ENCODE measurements at places on chromosomes 2 and 18.

GRCh38 chr2:200406379-200406778, 99.9 kb downstream of the SPATS2L start:
- DNase-seq = no peak

DNA sequence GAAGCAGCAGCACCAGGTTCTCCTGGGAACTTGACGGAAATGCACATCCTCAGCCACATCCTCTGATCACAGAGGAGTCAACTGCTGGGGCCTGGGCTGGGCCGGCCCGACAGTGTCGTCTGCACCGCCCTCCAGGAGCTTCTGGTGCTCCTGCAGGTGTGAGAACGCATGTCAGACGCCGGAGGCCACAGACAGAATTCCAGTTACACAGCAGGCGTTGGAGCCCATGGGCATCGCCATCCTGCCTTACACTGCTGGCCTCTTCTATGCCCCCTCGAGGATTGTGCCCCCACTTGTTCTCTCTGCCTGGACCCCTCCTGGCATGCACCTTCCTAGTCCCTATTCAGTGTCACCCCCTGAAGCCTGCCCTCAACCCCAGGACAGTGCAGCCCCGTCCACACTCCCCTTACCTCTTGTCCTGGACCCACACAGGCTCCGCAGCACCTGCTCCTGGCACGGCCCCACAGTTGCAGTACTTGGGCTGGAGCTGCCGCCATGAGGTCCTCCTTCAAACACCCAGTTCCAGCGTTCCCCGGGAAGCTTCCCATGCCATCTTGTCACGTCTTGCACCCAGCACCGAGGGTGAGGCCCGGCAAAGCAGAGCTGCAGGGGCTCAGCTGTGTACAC, 37.5 kb downstream of the ADI1 start:
- peak; percentile 86 for DNase-seq

DNA sequence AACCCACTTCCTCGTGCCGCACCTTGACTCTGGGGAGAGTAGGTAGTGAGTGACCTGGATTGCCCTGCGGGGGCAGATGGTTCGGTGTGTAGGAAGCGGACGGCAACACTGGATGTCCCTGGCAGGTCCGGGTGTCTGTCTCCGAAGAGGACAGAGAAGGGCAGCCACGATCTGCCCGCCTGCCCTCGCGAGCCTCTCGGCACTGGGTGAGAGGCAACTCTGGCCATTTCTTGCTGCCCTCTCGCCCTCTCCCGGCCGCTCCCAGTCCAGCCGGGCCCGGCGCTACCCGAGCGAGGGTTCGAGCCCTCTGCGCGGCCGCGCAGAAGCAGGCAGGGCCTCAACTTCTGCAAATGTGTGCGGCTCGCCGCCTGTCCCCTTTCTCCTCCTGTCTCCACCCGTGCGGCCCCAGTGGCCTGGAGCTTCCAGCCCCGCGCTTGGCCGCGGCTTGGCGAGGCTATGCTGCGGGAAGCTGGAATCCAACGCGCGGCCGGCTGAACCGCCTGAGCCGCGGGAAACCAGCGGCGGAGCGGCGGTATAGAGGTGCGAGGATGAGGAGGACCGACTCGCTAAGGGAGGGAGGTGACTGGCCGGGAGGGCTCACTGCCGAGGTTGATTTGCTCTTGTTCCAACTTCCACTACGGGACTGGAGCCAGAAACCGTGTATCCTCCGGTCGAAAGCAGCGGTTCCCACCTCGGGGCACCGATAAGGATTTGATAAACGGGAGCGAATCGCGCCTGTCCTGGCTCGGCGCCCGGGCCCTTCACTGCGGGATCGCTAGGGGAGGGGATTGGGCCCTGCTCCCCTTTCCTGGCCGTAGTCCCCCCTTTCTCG, 1.5 kb downstream of the EPAS1 start:
- DNase-seq = no peak

GRCh38 chr18:33871363-33872025, 293.5 kb downstream of the ASXL3 start:
- no peak for DNase-seq

DNA sequence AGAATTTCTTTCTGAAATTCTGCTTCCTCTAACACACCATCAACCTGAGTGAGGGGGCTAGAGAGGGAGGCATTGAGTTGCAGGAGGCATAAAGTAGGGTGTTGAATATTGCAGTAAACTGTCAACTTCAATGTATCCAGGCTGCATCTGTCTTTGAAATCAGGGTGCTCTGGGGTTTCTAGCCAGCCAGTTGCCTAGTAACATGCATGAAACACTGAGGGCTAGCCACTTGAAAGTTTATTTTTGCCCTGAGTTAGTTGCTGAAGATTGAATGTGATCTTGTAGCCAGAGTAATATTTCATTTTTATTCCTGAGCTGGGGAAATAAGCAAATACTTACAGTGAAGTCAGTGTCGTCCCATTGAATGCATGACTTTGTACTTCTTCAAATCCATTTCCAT, 41.9 kb downstream of the LHCGR start:
- DNase-seq = no peak

DNA sequence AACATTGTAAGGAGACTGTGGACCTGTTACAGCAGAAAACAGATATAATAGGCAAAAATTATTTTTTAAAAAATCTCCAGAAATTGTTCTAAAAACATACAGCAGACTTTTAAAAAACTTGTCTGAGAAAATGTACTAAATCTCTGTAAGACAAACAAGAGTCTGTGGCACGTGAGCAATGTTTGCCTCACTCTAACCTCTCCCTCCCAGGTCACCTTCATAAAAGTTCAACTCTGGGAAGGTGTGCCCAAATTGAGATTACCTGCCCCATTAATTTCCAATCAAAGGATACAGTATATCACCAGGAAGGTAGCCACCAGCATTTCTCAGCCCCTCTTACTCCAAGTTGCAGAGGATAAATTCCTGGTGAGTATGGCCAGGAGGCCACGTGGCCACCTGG, 992.7 kb downstream of the TMEM182 start:
- no peak for DNase-seq

- no peak for DNase-seq
Observed at GRCh38 chr2:236167297-236168109, 683 bp downstream of the GBX2 start.

GRCh38 chr2:239544143-239544917, 143.5 kb upstream of the HDAC4 start:
- no peak for DNase-seq

DNA sequence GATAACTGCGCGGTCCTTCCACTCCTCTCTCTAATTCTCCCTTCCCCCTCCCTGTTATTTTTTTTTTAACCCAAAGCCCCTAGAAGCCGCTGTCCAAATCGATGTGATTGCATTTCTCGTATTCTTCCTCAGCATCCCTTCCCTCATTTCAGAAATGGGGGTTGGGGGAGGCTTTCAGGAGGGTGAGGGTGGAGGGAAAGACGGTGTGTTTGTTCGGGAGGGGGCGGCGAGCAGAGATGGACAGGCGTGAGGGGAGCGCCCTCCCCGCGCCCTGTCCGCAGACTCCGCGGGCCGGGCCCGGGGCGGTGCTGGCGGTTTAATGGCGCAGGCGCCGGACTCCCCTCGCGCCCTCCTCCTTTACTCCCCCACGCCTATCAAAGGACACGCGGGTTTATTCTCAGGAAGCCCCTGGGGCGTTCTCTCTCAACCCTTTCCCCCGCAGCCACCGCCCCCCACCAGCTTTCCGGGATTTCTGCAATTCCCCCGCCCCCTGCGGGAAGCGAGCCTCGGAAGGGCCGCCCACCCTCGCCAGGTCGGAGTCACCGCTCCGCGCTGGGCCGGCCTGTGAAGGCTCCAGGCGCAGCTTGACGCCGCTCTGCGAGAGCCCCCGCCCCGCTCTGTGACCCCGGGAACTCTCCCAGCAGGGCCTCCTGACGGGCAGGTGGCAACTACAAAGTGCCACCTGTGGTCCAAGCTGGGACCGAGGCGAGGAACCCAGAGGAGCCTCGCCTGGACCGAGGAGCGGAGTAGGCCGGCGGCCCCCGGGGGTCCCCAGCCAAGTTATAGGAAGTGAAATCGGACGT, 981 bp downstream of the ST8SIA3 start:
- DNase-seq = no peak

DNA sequence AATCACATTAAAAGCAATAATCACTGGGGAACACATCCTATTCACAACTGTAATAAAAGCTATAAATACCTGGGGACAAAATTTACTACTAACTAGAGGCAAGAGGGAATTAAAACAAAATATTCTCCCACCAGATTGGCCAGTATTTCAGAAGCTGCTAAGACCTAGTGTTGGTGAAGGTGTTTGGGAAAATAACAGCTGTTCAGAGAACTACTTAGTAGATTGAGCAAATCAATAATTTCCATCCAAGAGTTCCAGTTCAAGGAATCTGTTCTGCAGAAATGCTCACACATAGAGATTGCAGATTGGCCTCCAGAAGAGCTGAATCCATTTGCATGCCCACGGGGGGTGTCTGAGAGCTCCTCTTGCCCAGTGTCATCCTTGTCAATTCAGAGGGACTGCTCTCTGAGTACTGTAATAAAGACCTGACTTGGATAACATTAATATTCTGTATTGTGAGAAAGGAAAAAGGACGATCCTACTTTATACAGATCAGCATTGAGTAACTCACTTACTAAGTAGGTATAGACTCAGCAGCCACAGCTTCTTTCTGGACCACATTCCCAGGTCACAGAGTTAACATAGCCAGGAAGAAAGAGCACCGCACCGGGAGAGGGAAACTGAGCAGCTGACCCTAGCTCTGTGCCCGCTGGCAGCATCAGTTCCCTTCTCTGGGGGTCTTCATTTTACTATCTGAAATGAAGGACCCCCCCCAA, 5.6 kb downstream of the TUBB6 start:
- no peak for DNase-seq

DNA sequence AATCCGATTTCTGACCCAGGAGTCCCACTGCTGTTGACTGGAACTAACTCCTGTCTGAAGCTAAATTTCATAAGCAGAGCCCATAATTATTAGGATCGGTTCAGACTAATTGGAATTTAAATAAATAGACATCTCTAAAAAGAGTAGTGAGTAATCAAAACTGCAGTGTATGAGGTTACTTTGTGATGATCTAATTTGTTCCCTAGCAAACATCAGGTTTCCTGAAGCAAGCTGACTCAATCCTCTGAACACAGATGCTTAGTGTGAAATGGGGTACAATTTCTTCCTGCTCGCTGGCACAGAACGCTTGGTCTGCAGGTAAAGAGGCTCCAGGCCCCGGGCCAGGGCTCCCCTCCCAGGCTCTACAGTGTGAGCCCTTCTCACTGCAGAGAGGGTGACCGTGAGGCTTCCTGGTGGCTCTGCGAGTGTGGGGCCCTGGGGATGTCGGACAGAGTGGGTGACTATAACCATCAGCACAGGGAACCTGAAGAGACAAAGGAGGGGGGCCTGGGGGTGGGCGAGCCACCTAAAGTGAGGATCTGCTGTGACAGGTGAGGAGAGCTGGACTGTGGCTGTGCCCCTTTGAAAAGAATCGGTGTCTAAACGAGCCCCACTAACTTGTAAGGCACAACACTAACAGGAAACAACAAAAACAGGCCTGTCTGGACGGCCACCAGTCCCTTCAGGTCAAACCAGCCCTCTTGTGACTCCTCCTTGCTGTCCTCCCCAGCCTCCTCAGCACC, 20.2 kb downstream of the CHST10 start:
- DNase-seq = no peak

DNA sequence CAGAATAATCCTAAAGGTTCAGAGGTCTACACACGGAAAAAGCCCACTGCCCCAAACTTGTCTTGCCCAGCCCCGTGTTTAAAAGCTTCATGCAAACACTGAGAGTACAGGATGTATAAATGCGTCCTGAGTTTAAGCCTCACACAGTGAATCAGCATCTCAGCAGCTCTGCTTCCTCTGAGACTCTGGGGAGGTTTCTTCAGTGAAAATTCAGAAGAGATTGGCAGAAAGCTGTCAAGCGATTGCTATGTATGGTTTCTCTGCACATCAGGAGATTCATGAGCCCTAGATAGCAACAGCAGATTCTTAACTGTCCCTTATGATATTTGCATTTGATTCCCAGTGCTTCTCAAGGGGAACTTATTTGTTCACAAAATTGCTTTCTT, 27.1 kb downstream of the CRACDL start:
- no peak for DNase-seq

DNA sequence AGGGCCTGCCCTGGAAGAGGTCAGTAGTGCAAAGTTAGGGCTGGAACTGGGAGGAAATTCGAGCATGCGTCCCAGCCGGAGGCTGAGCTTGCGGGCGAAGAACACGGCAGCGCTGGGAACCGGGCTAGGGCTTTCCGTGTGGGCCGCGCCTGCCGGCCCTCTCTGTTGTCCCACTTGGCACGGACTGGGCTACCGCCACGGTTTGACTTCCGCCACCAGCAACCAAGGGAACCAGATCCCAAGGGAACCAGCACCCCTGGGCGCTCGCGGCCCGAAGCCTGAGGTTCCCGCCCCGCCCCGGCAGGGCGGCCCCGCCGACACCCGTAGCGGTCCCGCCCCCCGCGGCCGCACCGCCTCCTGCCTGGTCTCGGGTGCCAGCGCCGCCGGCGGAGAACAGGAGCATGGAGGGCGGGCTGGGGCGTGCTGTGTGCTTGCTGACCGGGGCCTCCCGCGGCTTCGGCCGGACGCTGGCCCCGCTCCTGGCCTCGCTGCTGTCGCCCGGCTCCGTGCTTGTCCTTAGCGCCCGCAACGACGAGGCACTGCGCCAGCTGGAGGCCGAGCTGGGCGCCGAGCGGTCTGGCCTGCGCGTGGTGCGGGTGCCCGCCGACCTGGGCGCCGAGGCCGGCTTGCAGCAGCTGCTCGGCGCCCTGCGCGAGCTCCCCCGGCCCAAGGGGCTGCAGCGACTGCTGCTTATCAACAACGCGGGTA, at the start of gene SPR:
SPR (plus strand) TSS at position 377 of the 708 bp plus-strand sequence; CDS start at position 402, 25 bp downstream.
- no peak for DNase-seq

GRCh38 chr18:45008694-45009413, 328.2 kb downstream of the SETBP1 start:
- DNase-seq = peak; percentile 68

DNA sequence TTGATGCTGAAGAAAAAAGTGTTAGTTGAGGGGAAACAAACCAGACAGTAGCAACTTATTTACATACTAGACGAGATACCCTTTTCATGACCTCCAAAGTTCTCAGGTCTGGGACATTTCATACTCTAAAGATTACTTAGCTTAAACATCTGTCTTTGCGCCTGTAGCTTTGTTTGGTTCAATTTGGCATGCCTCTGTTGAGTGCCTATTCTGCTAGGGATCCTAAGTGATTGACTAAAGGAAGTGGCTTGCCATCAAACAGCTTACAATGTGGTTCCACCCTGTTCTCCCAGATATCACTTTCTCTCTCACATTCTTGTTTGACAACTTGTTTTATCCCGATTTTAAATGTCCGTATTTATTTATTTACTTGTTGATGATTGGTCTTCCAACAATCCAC, 488.8 kb downstream of the PARD3B start:
- peak; percentile 3 for DNase-seq

GRCh38 chr2:123808243-123808642, 216.8 kb upstream of the CNTNAP5 start:
- no peak for DNase-seq

Data from Jurkat, Clone E6-1 (cell line).